ENCODE measurements at places on chromosomes 4 and X.

GRCh38 chrX:139691843-139692505 is 16.0 kb downstream of the MCF2 start:
- DNase-seq: no peak

DNA sequence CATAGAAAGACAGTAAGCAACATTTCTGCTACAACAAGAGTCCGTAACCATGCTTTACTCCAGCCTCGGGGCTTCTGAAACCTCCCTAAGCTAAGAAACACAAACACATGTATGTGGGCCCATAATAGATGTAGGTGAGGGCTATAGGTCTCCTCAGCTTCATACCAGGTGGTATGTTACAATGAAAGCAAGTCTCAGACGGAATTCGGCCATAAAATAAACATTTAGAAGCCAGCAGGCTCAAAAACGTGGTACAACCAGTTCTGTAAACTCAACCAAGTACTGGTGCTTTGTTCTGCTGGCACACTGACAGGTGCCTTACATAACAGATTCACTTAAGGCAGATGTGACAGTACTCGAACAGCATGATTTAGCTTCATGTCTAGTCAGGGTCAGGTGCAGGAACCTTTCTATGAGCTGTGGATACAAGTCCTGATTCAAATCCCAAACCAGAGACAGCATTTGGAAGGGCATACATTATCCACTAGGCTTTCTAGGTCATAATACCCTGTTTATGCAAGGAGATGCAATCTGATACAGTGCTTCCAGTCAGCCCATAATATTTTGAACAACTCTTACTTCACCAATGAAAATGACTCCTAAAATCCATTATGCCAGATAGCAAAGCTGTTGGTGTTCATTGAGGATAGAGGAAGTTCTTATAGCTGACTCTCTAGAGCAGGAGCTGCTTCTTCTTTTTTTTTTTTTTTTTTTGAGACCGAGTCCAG is 113.8 kb upstream of the ENPP6 start:
- DNase-seq: no peak

- no peak for DNase-seq
These were observed 34.6 kb downstream of the LAMTOR3 start for GRCh38 chr4:99859618-99860017.

GRCh38 chr4:8391972-8392371 is 48.6 kb downstream of the ACOX3 start:
- no peak for DNase-seq

- no peak for DNase-seq
These were observed 73.5 kb downstream of the RS1 start for GRCh38 chrX:18598413-18598812.

- no peak for DNase-seq
These were observed 641.0 kb upstream of the PITX2 start for GRCh38 chr4:111263836-111264235.

- DNase-seq: no peak
These were observed 55.4 kb upstream of the GRPR start for GRCh38 chrX:16067886-16068515.

- DNase-seq: peak; percentile 3
These were observed 129.5 kb downstream of the LARP7 start for GRCh38 chr4:112766422-112766821.

- no peak for DNase-seq
These were observed 50.8 kb upstream of the MCF2 start for GRCh38 chrX:139758809-139759208.

DNA sequence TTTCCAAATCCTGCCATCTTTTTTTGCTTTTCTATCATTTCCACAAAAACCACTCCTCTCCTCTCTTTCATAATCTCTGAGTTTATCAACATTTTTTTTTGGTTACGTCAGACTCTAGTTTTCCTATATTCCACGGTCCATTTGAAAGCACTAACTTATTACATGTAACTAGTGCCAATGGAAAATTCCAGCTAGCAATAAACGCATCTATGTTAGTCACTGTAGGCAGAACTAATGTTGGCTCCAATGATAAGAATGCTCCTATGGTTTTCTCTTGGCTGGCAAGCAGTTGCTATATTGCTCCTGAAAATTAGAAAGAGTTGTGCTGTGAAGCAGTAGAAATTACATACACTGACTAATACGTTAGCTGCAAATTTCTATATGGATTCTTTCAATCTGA is 634.6 kb upstream of the FTHL17 start:
- no peak for DNase-seq

DNA sequence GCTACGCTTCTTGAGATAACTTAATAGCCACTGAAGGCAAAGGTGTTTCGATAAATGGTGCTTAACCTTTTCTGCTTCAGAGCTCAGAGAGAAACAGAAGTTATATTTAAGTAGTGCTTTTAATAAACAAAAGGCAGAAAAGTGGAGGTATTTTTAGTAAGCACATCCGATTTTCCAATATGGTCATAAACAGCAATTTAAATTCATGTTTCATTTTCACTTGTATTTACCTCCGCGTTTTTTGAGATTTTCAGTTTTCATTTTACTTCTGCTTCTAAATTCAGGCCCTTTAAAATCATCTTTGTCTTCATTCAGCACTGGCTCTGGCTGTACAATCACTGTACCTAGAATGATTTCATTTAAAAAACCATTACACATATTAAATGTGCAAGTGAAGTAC is 92.4 kb downstream of the ATRX start:
- no peak for DNase-seq

DNA sequence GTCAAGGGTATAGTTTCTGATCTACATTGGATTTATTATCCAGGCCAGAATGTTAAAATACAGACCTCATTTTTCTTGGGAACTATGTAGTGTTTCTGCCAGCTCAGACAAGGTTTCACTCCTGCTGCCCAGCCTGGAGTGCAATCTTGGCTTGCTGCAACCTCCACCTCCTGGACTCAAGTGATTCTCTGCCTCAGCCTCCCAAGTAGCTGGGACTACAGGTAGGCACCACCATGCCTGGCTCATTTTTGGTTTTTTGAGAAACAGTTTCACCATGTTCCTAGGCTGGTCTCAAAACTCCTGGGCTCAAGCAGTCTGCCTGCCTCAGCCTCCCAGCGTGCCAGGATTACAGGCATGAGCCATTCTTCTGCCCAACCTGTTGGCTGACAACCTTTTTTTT is 5.7 kb downstream of the RPL34 start:
- DNase-seq: no peak

DNA sequence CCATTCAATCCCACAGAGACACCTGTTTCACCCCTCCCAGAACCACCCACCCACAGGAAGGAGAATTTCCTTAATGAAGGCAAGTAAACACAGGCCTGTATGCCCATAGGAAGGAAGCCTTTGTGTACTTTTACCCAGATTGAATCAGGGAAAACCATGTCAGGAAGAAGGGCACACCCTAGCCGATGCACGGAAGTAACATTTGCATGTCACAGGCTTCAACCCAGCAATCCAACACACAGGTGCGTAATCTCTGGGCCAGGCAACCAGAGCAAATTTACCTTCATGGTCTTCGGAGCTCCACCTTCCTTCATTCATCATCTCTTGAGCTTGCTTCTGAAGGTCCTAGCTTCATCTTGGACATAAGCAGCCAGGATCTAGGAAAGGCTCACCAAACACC is 206.3 kb downstream of the SHROOM3 start:
- no peak for DNase-seq

DNA sequence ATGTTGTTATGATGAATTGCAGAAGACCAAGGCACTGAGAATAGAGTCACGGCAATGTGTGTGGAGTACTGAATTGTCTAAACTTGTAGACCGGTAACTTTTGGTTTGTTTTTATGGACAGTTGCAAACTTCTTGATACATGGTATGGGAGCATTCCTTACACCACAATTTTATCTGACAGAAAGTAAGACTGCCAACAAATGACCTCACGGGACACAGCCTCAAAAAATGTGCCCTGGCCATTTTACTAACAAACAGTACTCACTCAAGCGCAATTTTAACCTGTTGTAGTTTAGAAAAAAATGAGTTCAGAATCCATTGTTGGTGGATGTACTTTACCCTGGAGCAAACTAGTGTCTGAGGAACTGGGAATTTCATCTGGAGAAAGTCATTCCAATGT is 321.2 kb downstream of the CAMK2D start:
- DNase-seq: no peak

DNA sequence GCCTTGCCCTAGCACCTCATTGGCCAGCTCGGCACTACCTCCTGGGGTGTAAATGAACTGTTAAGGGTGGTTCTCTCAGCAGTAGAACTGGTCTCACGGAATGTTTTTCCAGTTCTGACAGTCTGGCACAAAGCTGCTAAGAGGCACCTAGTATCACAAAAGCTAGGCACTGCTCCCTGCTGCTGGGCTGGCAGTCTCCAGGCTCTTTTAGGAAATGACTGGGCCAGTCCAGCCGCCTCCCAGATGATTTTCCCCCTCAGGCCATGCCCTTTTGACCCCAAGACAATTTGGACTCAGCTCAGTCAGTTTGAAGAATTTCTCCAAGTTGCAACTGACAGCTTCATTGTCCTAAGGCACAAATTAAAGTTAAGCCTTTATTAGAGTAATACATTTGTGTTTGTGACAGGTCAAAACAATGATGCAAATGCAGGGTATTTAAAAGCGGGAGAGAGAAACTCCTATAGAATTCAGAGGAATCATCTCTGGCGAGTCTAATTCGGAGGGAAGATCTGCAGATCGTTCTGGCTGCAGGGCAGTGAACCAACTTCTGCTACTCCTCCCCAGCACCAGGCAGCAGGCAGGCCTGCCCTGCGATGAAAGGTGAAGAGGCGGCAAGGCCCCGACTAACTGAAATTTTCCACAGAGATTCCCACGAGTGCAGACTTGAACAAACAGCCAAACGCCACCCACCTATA is 7.9 kb downstream of the FRMD7 start:
- no peak for DNase-seq

DNA sequence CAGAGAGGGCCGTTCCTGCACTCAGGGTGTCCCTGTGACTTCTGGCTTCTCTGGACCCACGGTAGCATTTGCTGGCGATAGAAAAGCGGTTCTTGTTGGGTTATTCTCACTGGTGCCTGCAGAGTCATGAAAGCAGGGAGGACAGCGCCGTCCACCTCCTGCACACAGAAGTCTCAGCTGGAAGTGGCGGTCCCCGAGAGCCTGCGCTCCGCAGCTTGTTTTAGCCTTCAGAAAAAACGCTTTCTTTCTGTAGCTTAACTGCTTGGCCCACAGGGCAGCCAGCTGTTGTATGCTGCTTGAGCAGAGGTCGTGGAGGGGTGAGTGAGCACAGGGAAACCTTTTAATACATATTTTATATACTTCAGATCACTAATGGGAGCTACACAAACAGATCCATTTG is 400.7 kb upstream of the FAT1 start:
- no peak for DNase-seq

- DNase-seq: peak; percentile 76
These were observed 71.7 kb upstream of the BCOR start for GRCh38 chrX:40169193-40170101.

DNA sequence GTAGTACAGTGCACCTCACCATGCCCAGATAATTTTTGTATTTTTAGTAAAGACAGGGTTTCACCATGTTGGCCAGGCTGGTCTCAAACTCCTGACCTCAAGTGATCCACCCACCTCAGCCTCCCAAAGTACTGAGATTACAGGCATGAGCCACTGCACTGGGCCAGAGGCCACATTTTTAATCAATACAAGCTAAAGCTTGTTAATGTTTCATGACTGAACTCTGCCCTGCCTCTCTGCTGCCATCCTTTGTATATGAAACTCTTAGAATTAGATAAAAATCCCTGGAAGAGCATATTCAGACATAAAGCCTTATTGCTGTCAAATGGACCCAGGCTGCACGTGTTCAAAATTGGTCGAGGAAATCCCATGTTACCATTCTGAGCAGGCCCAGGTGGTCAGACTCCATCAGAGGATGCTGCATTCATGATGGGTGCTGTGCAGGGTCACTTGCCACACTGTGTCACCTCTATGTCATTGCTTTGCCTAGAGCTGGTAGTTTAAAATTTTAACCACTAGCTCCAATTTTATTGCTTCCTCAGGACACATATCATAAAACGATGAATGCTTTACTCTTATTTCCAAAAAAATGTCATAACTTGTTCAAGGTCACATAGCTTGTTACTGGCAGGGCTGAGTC is 45.2 kb downstream of the LNX1 start:
- DNase-seq: no peak

- DNase-seq: no peak
These were observed 233.5 kb downstream of the ARHGAP24 start for GRCh38 chr4:85708468-85708867.

DNA sequence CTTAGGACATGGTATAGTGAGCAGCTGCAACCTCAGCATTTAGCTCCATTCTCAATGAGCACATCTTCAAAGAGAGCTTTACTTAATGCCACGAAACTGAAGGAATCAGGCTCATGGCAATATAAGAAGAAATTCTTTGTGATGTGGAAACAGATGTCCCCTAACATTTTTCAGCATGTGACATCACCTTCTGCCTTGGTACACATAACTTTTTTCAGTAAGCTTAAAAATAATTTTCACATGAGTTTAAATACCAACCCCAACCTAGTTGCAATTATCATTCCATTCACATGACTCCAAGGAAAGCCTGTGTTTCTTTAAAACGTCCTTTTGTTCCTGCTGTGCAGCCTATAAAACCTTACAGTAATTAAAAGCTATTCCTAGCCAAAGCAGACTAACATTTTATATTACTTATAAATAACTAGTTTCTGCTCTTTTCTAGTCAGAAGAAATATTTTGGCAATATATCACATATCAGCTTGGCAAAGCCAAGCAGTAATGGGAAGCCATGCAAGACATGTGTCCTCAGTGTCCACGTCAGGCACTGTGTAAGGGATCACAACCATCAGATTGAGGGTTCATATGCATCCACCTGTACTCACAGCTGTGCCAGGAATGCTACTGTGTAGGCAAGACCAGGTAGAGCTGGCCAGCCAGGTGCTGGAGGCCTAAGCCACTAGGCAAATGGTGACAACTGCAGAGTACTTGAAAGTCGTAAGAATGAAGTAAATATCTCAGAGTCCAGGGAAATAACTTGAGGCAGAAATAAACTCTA is 466.6 kb downstream of the INPP4B start:
- DNase-seq: no peak

DNA sequence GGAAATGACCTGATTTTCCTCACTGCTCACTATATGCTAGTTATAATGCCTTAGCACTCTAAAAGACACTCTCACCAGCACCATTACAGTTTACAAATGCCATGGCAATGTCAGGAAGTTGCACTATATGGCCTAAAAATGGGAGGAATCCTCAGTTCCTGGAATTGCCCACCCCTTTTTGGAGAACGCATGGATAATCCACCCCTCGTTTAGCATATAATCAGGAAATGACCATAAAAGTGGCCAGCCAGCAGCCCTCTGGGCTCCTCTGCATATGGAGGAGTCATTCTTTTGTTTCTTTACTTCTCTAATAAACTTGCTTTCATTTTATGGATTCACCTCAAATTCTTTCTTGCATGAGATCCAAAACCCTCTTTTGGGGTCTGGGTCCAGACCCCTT is 93.0 kb downstream of the UPRT start:
- DNase-seq: no peak

- no peak for DNase-seq
These were observed 106.8 kb downstream of the UCHL1 start for GRCh38 chr4:41363384-41363981.

GRCh38 chr4:39698424-39699009 is 581 bp downstream of the UBE2K start:
- DNase-seq: peak; percentile 59

GRCh38 chr4:87118421-87118820 is 102.0 kb downstream of the KLHL8 start:
- no peak for DNase-seq

Data from activated CD4-positive, alpha-beta T cell treated with anti-CD3 and anti-CD28 coated beads, Interleukin-2, amount 50 U/mL, for 48 hours (primary cell).